ENCODE measurements at places on chromosomes 5 and 9. TPM values are rescaled to one million over a fixed set of nuclear protein-coding genes. Genes with fewer than 3 reads are reported as not detected.

Gene SMIM33
- not detected for total RNA-seq

Gene MARVELD2
- total RNA-seq, result 4.9 TPM

Gene SLC38A9
- 15.1 TPM for total RNA-seq

Gene IFNA21
- not detected for total RNA-seq

Gene NINJ1
- total RNA-seq, result 34.6 TPM

Gene ARL14EPL
- total RNA-seq, result not detected

Gene SPINK13
- not detected for total RNA-seq

Gene SHB
- total RNA-seq, result 36.0 TPM

Gene KIF4B
- total RNA-seq, result not detected

Gene PFDN1
- total RNA-seq, result 195 TPM

DNA sequence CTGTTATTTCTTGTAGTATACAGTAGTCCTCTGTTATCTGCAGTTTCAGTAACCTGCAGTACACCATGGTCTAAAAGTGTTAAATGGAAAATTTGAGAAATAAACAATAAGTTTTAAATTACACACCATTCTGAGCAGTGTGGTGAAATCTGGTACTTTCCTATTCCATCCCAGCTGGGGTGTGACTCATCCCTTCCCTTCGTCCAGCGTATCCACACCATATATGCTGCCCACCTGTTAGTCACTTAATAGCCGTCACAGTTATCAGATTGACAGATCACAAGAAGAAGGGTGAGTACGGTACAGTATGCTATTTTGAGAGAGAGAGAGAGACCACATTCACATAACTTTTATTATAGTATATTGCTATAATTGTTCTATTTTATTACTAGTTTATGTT lies 28.9 kb downstream of the FAM151B start:
- no peak for DNase-seq
- no peaks in the 10 kb centered on the region for H3K4me1 ChIP-seq
- H3K27ac ChIP-seq, result no peak overlapping the region
- no peak overlapping the region for H3K4me3 ChIP-seq

DNA sequence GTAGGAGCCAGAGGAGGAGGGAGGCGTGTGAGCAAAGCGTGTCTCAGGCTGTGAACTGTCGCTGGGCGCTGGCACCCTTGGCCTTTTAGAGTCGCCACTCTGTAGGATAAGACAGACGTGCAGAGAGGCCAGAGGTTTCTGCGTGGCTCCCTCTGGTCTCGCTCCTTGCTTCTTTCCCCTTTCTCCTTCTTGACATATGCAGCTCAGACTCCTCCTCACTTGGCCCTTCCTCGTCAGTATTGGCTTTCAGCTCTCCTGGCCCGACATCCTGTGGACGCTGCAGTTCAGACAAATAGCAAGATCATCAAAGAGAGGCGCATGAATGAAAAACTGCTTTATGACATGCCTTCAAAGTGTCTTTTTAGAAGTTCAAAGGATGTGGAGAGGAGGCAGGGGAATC lies 116.8 kb upstream of the SPRY4 start:
- no peak overlapping the region for H3K4me3 ChIP-seq
- no peaks in the 10 kb centered on the region for H3K4me1 ChIP-seq
- DNase-seq, result no peak
- H3K27me3 ChIP-seq, result no peaks in the 10 kb centered on the region
- no peak overlapping the region for H3K27ac ChIP-seq
- H3K36me3 ChIP-seq, result no peaks in the 10 kb centered on the region

- no peak overlapping the region for H3K4me3 ChIP-seq
- H3K27me3 ChIP-seq, result no peaks in the 10 kb centered on the region
- H3K4me1 ChIP-seq, result no peaks in the 10 kb centered on the region
- no peak for DNase-seq
Measured at GRCh38 chr5:2166979-2167377, 284.3 kb upstream of the IRX4 start.

DNA sequence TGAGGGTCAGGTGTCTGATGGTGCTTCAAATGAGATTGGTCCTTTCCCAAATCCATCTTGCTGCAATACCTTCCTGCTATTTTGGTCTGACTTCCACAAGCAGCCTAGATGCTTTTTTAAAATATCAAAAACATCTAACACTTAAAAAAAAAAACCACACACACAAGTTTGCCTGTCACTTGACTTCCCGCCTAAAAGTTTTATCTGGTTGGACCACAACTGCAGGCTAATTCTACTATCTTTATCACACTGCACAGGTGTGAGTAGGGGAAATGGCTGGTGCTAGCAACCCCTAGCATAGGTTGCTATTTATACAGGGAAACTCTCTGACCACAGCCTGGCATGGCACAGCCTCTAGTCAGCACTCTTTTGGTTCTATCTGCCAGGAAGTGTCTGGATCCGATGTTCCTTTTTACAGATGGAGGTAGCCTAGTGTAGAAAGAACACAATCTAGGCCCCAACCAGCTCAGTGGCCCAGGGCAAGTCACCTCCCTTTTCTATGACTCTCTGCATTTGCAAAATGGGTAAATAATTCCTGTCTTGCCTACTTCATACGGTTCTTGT lies at the start of gene HEMGN:
HEMGN (minus strand) TSS at position 92 of the 564 bp plus-strand sequence; CDS start at position 56, 36 bp downstream.
- no peak for DNase-seq
- no peaks in the 10 kb centered on the region for H3K36me3 ChIP-seq
- H3K27ac ChIP-seq, result no peak within 1 kb of the TSS
- H3K4me3 ChIP-seq, result no peak within 1 kb of the TSS
- no peaks in the 10 kb centered on the region for H3K4me1 ChIP-seq
- peaks cover 100% of the 10 kb centered on the region for H3K27me3 ChIP-seq

- no peaks in the 10 kb centered on the region for H3K27me3 ChIP-seq
- H3K4me3 ChIP-seq, result no peak overlapping the region
- H3K36me3 ChIP-seq, result no peaks in the 10 kb centered on the region
- peak; percentile 61 for DNase-seq
- H3K27ac ChIP-seq, result no peak overlapping the region
Measured at GRCh38 chr9:3478549-3478953, 47.2 kb downstream of the RFX3 start.

- no peak overlapping the region for H3K27ac ChIP-seq
- H3K4me1 ChIP-seq, result no peaks in the 10 kb centered on the region
- H3K4me3 ChIP-seq, result no peak overlapping the region
- H3K36me3 ChIP-seq, result no peaks in the 10 kb centered on the region
- H3K27me3 ChIP-seq, result no peaks in the 10 kb centered on the region
- DNase-seq, result no peak
Measured at GRCh38 chr5:18807256-18808149, 1173.2 kb downstream of the TAF11L14 start.

DNA sequence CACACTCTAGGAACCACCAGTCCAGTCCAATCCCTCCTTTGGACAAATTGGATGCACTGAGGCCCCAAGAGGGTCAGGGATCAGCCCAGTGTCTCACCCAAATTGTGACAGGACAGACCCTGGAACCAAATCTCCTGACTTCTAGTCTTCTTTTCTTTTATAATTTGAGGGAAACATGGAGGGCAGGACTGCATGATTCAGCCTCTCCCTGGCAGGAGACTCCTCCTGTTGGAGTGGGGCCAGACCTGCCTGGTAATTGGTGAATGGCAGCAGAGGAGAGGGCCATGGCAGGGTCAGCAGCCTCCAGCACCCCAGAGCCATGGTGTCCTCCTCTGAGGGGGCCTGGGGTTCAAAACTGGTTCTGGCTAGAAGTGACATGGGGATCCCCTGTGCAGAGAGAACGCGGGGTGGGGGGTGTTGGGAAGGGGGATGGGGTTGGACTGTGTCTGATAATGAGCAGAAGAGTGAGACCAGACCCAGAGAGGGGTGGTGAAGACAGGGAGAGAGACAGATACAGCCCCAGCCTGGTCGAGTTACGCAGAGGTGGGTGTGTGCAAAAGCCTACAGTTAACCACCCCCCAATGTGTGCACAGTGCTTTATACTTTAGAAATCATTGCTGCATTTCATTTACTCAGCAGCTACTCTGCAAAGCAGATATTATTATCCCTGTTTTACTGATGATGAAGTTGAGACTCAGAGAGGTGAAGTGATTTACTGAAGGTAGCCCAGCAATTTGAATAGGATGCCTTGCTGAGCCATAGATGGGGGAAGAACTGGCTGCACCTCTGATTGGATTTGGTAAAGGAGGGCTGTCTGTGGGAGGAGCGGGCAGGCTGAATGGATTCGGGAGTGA lies 3.8 kb upstream of the SYNPO start:
- H3K4me3 ChIP-seq, result no peak overlapping the region
- peak overlapping the region; percentile 50 for H3K27ac ChIP-seq
- peaks cover 6% of the 10 kb centered on the region for H3K4me1 ChIP-seq
- DNase-seq, result peak; percentile 76

GRCh38 chr9:33081128-33081851 lies 4.8 kb upstream of the SMU1 start:
- no peak overlapping the region for H3K4me3 ChIP-seq
- peak; percentile 93 for DNase-seq
- no peaks in the 10 kb centered on the region for H3K4me1 ChIP-seq
- H3K27ac ChIP-seq, result no peak overlapping the region

GRCh38 chr9:119074017-119074416 lies 295.2 kb downstream of the BRINP1 start:
- no peaks in the 10 kb centered on the region for H3K27me3 ChIP-seq
- H3K27ac ChIP-seq, result no peak overlapping the region
- H3K36me3 ChIP-seq, result no peaks in the 10 kb centered on the region
- no peak overlapping the region for H3K4me3 ChIP-seq
- peaks cover 12% of the 10 kb centered on the region for H3K4me1 ChIP-seq

DNA sequence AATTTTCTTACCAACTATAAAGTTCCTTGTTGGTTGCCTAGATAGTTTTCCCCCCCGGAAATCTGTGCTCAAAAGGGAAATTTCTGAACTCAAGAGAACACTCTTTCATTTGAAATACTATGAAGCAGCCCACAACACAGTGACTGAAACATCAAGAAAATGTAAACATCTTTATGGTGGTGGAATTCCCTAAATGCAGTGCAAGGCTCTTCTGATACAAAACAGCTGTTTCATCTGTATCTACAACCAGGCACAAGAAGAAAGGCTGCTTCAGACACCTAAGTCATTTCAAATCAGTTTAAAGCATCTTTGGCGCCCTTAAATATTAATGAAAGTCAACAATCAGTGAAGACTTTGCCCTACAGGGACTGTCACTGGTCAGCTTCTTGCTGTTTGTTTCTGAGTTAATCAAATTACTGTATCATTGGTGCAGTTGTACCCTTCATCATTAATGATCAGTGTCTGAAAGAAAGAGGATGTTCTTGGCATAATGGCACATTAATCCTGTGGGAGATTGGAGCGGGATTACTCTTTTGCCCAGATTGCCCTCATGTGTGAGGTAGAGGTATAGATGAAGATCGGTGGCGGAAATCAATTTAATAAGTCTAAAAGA lies 947.0 kb downstream of the NR2F1-AS1 start:
- no peak for DNase-seq
- H3K4me1 ChIP-seq, result peaks cover 15% of the 10 kb centered on the region
- no peak overlapping the region for H3K27ac ChIP-seq
- H3K27me3 ChIP-seq, result no peaks in the 10 kb centered on the region
- no peaks in the 10 kb centered on the region for H3K36me3 ChIP-seq
- H3K4me3 ChIP-seq, result no peak overlapping the region

GRCh38 chr5:38518341-38518740 lies 38.1 kb downstream of the LIFR start:
- DNase-seq, result no peak
- no peak overlapping the region for H3K27ac ChIP-seq
- no peaks in the 10 kb centered on the region for H3K27me3 ChIP-seq
- no peak overlapping the region for H3K4me3 ChIP-seq
- H3K4me1 ChIP-seq, result no peaks in the 10 kb centered on the region

GRCh38 chr5:82719368-82719767 lies 357.8 kb downstream of the TMEM167A start:
- no peak overlapping the region for H3K27ac ChIP-seq
- H3K4me1 ChIP-seq, result peaks cover 4% of the 10 kb centered on the region
- H3K4me3 ChIP-seq, result no peak overlapping the region
- H3K36me3 ChIP-seq, result no peaks in the 10 kb centered on the region
- no peaks in the 10 kb centered on the region for H3K27me3 ChIP-seq

GRCh38 chr5:6243706-6244338 lies 134.5 kb downstream of the MED10 start:
- no peak for DNase-seq
- H3K4me1 ChIP-seq, result no peaks in the 10 kb centered on the region
- H3K36me3 ChIP-seq, result no peaks in the 10 kb centered on the region
- H3K27me3 ChIP-seq, result no peaks in the 10 kb centered on the region
- H3K27ac ChIP-seq, result no peak overlapping the region

DNA sequence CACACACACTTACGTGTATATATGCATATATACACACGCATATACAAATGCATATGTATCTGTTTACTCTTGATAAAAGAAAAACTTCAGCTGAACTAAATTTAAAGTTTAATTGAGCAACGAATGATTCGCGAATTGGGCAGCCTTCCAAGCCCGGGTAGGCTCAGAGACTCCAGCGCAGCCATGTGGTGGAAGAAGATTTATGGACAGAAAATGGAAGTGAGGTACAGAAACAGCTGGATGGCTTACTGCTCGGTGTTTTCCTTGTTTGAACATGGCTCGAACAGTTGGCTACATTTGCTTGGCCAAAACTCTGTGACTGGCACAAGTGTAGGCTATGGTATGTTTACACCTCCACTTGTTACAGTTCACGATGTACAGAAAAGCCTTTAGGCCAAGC lies 239.3 kb upstream of the PRDM9 start:
- no peak overlapping the region for H3K4me3 ChIP-seq
- H3K27me3 ChIP-seq, result no peaks in the 10 kb centered on the region
- DNase-seq, result no peak
- no peak overlapping the region for H3K27ac ChIP-seq
- H3K36me3 ChIP-seq, result no peaks in the 10 kb centered on the region

DNA sequence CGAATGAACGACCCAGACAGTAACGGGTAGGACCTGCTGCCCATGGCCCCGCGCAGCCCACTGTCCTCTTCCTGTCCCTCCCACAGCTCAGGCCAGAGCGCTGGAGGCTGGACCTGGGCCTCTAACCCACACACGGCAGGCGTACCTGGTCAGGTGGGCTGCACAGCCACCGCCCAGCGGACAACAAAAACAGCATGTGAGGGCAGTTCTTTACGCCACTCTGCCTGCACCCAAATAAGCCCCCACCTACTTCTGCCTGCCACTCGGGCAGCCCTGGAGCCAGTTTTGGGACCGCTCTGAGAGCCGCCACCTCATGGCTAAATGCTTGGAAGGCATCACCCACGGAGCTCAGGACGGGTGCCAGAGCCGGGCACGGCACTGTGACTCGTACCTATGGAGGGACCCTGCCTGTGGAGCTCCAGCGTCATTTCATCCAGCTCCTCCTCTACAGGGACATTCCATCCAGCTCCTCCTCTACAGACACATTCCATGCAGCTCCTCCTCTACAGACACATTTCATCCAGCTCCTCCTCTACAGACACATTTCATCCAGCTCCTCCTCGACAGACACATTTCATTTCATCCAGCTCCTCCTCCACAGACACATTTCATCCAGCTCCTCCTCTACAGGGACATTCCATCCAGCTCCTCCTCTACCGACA lies 18.9 kb downstream of the CLPTM1L start:
- DNase-seq, result no peak
- H3K4me1 ChIP-seq, result no peaks in the 10 kb centered on the region
- peak overlapping the region; percentile 62 for H3K27ac ChIP-seq
- no peaks in the 10 kb centered on the region for H3K27me3 ChIP-seq
- peaks cover 9% of the 10 kb centered on the region for H3K36me3 ChIP-seq

DNA sequence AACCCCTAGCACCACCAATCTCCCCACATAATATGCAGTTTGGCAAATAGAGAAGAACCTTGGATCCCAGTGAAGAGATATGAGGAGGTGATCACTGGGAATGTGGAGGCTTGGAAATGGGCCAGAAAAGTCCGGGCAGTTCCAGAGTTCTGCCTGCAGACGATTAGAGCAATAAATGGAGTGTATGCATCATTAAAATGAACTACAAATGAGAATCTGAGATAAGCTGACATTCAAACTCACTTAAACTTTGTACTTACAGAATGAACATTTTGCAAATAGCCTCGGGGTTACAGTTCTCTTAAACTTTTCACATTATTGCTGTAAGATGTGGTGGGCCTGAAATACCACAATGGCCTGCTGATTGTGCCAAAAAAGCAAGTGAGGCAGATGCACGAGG lies 23.0 kb upstream of the LHFPL2 start:
- no peak overlapping the region for H3K4me3 ChIP-seq
- no peaks in the 10 kb centered on the region for H3K36me3 ChIP-seq
- H3K4me1 ChIP-seq, result no peaks in the 10 kb centered on the region
- no peak overlapping the region for H3K27ac ChIP-seq
- H3K27me3 ChIP-seq, result no peaks in the 10 kb centered on the region
